ENCODE measurements at places on chromosomes 5 and 9.
A peak's percentile ranks its signal among the peaks of the same experiment; 100 is the strongest.

GRCh38 chr5:141223112-141223783 lies at the start of gene PCDHB14:
PCDHB14 (plus strand) TSS chr5:141223343; CDS start chr5:141223506, 163 bp downstream.
- no peak for DNase-seq

DNA sequence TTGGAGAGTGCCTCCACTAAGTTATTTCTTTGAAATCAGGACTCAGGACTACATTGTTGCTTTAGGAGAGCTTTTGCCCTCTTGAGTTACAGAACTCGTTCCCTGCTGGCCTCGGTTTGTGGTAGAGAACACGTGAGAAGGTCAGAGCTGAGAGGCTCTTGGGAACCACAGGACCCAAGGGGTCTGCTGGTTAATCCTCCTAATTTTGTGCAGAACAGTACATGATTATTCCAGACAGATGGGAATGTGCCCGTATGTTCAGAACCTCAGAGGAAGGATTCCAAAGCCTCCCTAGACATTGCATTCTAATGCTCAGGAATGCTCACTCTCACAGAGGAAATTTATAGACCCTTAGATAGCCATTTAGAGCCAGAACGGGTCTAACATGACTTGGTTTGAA lies 25.2 kb upstream of the BASP1 start:
- no peak for DNase-seq

DNA sequence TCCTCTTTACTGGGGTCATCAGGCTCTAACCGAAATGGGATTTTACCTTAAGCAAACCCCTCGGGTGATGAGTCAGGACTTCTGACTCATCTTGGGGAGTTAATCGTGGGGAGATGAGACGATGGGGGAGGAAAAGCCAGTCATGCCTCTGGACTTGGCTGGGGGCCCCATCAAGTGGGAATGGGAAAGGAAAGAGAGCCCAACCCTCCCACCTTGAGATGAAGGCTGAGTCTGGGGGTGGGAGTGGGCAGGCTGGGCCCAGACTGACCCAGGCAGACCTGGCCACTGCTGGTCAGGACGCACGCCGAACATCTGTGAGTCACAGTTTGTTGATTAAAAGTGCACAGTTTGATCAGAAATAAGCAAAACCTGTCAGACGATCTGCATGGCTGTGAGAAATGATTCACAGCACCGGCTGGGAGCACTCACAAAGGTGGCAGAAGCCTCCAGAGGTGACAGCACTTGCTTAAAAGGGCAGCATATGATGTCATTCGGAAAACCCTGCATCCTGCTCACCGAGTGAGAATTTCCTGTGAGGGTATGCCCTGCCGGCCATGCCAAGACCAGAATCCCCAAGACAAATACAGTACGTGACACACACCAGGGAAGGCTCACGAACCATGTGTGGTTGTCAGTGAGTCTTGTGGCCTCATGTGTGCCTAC lies 50.0 kb upstream of the SLC25A51 start:
- DNase-seq = no peak

DNA sequence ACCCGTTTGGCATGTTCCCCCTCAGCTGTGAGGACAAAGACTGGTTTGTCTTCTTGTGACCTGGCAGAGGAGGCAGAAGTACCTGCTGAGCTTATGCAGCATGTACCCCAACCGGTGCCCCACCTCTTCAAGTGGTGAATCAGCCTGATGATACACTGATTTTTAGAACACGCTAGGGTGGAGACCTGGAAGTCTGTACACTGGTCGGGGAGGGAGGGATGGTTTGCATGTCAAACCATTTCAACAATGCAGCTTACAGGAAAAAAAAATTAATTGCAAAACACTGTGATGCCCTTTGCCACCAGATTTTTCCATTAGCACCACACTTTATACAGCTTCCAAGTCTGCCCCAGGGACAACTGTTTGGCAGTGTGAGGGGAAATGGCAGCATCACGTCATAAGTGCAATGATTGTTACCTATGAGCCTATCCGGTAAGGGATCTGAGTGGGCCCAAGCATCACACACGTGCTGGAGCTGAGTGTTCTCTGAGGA lies 155.1 kb upstream of the DMRT1 start:
- DNase-seq = peak; percentile 94

DNA sequence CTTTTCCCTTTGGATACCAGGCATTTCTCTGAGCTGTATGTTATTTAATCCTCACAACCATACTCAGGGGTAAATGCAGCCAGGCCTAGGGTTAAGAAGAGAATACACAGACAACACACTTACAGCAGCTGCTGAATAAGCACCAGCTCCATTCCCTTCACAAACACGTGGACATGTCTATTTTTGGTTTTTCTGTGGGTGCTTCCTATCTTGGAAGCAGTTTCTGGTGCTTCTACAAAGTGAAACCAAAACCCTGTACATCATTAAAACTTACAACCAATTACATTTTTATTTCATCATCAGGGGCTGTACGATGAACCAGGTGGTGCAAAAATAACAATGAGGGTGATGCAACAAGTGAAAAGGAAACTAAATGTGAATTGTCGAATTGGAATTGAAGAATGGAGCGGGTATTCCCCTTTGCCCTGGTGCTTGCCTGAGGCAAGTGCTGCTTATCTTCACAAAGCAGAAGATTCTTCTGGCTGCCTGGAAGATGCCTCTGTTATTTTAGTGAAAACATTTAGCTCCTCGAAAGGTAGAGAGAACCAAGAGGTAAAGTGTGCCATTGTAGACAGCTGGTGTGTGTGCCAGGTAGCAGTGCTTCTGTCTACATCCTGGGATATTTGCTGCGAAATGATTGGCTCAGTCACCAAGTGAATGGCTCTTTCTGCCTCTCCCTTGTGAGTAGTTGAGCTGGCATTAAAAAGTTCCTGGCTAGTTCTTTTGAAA lies 18.6 kb upstream of the IFNB1 start:
- DNase-seq = peak; percentile 4

- no peak for DNase-seq
Observed at GRCh38 chr5:113295111-113295539, 139.7 kb downstream of the TSSK1B start.

- no peak for DNase-seq
Observed at GRCh38 chr5:59366784-59367183, 526.7 kb downstream of the PDE4D start.

GRCh38 chr5:56845277-56845676 lies 29.9 kb downstream of the MAP3K1 start:
- no peak for DNase-seq

DNA sequence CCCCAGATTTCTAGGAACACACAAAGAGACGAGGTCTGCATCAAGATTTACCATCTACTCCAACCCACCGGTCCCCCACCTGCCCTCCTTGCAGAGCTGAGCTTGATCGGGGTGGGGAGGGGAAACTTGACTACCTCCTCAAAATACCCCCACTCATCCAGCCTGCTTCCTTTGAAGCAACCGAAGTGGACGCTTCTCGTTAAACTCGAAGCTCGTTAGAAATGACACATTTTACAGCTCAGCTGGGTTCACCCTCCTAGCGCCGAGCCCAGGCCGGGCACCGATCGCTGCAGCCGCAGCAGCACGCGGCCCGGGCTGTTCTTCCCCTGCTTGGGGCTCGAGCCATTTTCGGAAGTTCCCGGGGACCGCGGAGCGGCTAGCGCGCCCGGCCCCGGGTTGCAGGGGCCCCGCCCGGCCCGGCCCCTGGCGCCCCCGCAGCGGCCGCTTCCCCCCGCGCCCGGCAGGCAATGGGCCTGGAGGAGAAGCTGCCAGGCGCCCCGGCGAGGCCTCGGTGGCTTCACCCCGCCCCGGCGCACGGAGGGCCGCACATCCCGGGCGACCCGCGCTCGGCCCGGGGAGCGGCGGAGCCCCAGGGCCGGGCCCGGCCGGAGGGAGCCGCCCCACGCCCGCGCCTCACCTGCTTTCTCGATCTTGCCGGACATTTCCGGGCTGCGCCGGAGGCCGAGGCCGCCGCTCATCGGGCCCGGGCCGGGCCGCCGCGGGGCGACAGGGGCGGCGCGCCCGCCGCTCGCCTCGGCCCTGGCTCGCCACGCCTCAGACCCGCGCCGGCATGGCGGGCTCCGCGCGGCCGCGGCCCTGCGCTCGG lies 530 bp downstream of the RAPGEF1 start:
- no peak for DNase-seq

DNA sequence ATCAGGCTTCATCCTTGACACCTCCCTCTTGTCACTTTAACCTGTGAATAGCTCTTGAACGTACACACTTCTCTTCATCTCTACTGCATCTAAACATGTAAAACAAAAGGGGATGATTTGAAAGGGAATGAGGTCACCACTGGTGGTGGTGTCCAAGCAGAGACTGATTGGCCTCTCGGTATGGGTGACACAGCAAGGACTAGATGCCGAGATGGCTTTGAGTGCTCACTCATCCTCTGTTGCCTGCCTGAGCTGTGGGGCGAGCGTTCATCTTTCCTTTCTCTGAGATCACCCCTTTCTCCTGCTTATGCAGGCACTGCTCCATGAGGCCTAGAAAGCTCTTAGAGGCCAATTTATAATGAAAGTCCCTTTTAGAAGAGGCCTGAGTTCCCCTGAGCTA lies 51.9 kb downstream of the SEC61B start:
- DNase-seq = no peak

GRCh38 chr5:15073453-15073852 lies 201.9 kb upstream of the ANKH start:
- DNase-seq = no peak

- no peak for DNase-seq
Observed at GRCh38 chr5:168023191-168023590, 268.3 kb upstream of the WWC1 start.

GRCh38 chr5:181191526-181192336 lies 13.3 kb downstream of the TRIM7 start:
- peak; percentile 73 for DNase-seq

GRCh38 chr5:133662578-133662977 lies 50.2 kb upstream of the FSTL4 start:
- DNase-seq = no peak

- DNase-seq = no peak
Observed at GRCh38 chr9:27276193-27277030, 20.5 kb downstream of the EQTN start.

- DNase-seq = no peak
Observed at GRCh38 chr5:84885485-84886258, 501.0 kb upstream of the EDIL3 start.

GRCh38 chr9:114972510-114973136 lies 42.2 kb upstream of the TNFSF8 start:
- DNase-seq = no peak

DNA sequence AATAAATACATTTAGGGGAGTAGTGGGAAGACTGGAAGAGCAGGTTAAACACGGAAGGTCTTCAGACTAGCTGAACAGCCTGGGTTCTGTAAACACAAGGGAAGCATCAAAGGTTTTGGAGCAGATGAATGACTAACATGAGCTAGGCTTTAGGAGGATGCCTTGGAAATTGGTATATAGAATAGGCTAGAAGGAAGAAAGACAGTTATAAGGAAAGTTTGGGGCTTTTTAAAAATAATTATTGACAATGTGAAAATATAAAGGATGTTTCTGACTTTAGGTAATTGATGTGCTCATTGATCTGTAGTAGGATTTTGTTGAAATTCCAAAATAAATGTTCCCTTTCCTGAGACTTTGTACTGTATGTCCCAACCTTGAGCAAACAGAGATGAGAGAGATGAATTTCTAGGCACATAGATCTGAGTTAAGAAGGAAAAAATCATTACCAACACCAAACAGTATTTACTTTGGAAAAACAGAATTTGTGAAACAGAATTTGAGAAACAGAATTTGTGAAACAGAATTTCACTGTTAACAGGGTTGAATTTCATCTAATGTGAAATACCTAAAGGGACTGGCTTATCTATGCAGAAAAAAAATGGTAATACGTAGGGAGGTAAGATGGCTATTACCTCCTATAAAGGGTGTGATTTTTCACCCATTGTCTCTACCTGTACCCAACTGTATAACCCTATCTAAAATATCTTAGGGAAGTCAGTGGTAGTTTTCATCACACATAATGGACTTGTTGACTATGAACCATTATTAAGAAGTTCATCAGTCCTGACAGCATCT lies 28.8 kb downstream of the SKP2 start:
- DNase-seq = no peak

GRCh38 chr9:16357828-16358227 lies 512.6 kb downstream of the BNC2 start:
- DNase-seq = no peak

- no peak for DNase-seq
Observed at GRCh38 chr9:123370108-123370507, 14.1 kb downstream of the CRB2 start.

- DNase-seq = peak; percentile 4
Observed at GRCh38 chr5:59709846-59710245, 183.7 kb downstream of the PDE4D start.

DNA sequence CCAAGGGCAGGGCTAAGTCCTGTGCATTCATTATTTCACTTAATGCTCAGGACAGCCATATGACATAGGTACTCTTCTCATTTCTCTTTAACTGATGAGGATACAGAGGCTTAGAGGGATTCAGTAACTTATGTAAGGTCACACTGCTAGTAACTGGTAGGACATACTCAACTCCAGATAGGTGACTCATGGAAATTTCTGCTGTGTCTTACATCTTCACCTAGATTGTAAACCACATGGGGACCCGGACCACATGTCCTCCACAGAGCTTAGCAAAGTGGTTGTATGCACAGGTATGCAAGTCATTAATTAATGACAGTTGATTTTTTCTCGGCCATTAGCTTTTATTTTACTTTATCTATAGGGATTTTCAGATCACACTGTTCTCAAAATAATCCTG lies 29.3 kb downstream of the SLC1A1 start:
- DNase-seq = no peak

GRCh38 chr5:44385291-44385900 lies 3.8 kb downstream of the FGF10 start:
- DNase-seq = no peak

DNA sequence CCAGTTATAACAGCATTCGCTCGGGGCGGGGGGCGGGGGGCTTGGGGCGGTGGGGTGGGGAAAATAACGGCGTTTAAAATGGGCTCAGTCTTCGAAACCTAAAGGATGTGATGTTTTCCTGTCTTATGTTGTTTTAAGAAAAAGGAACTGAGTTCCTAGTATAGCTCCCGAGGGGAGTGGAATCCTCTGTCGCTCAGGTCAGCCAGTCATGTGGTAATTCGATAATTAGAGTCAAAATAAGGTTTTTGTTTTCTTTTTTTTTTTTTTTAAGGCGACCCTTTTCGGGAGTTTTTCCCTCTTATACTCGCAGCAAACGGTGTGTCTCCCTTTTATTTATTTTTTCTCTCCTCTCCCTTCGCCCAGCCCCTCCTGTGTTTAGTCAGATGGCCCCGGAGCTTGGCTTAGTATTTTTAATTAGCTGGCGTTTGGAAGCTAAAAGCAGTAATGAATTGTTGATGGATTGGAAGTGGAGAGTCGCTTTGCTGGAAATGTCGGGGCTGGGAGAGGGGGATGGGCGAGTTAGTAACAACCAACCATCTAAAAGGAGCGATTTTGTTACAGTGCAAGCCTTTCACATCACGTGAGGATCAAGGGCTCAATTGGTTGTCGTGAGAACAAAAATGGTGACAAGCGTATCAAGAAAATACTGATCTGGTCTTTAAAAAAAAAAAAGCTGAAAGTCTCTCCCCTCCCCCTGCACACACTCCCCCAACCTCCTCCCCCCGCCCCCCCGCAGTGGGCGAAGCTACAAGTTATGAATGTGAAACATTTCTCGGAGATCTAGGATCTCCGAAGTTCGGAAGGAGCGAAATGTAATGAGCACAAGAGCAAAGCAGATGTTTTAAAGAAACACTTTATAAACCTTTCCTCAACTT lies 714 bp upstream of the ZNF608 start:
- no peak for DNase-seq
